ENCODE measurements at places on chromosomes 13 and 19.

DNA sequence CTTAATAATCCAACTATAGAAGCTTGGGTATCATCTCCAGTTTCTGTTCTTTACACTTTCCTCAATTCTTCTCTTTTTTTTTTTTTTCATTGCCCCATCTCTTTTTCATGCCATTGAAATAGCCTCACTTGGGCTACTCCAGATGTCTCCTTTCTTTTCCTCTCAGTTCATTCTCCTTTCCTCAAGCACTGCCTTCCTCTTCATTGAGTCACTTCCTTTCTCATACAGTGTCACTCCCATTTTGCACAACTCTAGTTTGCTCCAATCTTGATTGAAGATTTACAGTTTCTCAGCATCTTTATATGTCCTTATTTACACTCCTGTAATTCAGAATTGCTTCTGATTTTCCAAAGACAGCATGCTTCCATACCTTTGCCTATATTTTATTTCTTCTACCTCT, 61.3 kb downstream of the IPO5 start:
- no peak for DNase-seq

GRCh38 chr13:53436396-53436795, 407.8 kb downstream of the OLFM4 start:
- DNase-seq: no peak

DNA sequence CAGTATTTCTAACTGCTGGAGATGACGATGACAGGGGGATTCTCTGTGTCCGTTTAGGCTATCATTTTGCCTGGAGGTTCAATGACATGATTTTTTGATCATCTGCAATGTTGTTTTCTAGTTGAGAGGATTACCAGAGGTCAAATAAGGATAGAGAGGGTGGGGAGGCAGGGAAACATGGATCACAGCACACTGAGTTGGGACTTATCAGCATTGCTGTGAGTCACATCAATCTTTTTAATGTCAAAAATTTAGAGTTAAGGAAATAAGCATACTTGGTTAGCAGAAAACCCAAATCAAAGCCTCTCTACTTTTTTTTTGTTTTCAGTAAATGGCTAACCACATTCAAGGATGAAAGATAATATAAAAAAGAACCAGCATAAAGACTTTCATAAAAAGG, 43.0 kb upstream of the CSNK1A1L start:
- DNase-seq: no peak

DNA sequence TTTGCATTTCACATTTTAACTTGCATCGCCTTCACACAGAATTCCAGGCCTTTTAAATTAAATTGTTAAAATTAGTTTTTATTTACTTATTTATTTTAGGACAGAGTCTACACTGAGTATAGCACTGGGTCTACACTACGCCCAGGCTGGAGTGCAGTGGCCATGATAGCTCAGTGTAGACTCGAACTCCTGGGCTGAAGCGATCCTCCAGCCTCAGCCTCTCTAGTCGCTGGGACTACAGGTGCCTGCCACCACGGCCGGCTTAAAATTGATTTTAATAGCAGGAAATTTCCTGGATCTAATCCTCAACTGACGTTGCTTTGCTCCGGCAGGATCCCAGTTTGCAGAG, 301 bp upstream of the ZNF610 start:
- DNase-seq: no peak

GRCh38 chr19:38009650-38010242, 102.7 kb downstream of the SIPA1L3 start:
- DNase-seq: no peak

DNA sequence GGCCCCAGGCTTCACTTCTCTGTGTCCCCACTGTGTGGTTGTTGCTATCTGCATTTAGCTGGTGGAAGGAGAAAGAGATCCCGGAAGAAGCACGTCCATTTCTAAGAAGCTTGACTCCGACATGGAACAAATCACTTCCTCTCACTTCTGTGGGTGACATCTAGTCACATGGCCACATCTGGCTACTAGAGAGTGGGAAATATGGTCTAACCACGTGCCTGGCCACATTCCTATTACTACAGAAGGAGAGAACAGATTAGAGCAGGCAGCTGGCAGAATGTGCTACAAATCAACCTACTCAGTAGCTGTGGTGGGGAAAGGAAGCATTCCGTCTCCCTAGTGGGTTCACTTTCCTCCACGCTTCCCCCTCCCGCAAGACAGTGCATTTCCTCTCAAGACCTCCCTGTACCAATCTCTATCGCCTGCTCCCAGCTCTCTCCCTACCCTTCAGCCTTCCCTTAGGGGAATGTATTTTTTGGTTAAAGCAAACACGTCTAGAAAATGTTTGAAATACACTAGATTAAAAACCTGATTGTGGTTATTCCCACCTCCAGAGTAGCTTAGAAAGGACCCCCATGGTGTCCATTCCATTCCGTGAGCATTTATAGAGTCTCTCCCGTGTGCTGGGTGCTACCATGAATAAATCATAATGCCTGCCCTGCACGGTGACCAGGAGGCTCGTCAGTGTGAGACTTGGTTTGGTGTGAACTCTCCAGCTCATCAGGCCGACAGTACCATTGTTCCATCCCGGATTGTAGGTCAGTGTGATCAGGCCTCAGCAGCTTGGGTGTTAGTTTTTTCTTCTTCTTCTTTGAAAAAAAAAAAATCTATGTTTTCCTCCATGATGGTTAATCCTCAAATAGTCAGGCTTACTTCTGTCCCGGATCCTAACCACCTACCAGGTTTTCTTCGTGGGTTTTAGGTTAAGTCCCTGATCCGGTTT, 8.0 kb upstream of the AMER2 start:
- DNase-seq: no peak

- DNase-seq: no peak
Observed at GRCh38 chr19:49327878-49328544, 3.0 kb upstream of the SLC6A16 start.

GRCh38 chr13:107020393-107020792, 452.5 kb upstream of the ARGLU1 start:
- no peak for DNase-seq

GRCh38 chr19:50324331-50324730, 4.8 kb downstream of the KCNC3 start:
- peak; percentile 82 for DNase-seq

- DNase-seq: no peak
Observed at GRCh38 chr19:57748029-57748428, 1.4 kb downstream of the ZNF776 start.

DNA sequence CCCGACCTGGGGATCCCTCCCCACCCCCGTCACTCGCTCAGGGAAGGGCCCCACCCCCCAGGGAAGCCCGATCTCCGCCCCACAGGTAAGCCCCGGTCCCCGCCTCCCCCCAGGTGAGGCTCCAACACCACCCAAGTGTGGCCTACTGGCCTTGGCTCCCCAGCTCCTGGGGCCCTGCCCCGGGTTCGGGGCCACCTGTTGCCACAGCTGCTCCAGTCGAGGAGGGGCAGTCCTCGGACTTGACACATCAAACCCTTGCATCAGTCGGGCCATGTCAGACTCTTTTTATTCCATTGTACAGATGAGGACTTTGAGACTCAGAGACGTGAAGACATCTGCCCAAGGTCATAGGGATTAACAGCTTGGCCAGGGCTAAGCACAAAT, 512 bp downstream of the CC2D1A start:
- DNase-seq: no peak
